Jurkat, Clone E6-1 (cell line): ENCODE measurements at places on chromosomes 7 and 10.

- DNase-seq = no peak
Observed at GRCh38 chr7:30863706-30864035, 48.0 kb upstream of the AQP1 start.

GRCh38 chr10:123669886-123670285 is 3.7 kb downstream of the GPR26 start:
- no peak for DNase-seq

GRCh38 chr7:120994512-120995410 is 6.2 kb downstream of the CPED1 start:
- DNase-seq = no peak

DNA sequence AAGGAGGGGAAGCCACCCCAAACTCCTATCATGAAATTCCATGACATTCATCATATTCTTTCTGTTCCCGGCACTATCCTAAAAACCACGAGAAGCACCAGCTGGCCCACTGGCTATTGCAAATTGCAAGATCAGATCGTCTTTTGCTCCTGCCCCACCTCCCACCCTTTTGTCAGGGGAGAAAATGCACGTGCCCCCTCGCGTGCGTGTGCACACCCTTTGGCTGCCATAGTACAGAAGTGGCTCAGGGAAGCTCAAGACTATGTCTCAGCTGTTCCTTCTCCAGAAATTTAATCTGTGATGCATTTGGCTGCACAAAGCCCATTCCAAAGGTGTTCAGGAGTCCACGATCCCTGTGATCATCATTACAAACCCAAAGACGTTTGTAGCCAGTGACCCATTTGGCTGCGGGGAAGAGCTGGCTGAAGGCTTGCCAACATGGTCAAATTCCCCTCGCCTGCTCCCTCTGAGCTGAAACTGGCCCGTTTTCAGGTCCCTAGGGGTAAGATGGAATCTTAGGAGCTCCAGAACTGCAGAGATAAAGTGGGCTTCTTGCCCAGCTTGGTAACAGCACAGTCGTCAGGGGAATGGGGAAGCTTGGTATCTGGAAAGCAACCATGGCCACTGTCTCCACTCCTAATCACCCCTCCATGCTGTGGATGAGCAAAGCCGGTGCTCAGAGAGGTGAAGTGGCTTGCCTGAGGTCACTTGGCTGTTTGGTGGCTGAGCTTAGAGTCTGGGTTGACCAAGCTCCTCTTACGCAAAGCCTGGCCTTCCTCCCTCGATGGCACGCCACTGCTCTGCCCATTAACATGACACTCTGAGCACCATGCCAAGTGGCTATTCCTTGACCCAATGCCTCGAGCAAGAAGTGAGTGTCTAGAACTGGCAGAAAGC is 155.4 kb downstream of the NEURL1 start:
- no peak for DNase-seq

- DNase-seq = no peak
Observed at GRCh38 chr10:1451362-1451888, 285.9 kb downstream of the ADARB2 start.

- no peak for DNase-seq
Observed at GRCh38 chr10:128058106-128058749, 68.0 kb downstream of the MKI67 start.

GRCh38 chr7:150739033-150739432 is 1.8 kb downstream of the GIMAP5 start:
- DNase-seq = no peak

- no peak for DNase-seq
Observed at GRCh38 chr7:12570534-12571461, at the start of gene SCIN. Gene SCIN, plus strand, starts transcription at chr7:12570720. Its CDS starts 67 bp downstream, at chr7:12570787.

- no peak for DNase-seq
Observed at GRCh38 chr7:112437072-112437471, 13.2 kb upstream of the IFRD1 start.

- no peak for DNase-seq
Observed at GRCh38 chr7:47441796-47442604, 139.9 kb downstream of the TNS3 start.

DNA sequence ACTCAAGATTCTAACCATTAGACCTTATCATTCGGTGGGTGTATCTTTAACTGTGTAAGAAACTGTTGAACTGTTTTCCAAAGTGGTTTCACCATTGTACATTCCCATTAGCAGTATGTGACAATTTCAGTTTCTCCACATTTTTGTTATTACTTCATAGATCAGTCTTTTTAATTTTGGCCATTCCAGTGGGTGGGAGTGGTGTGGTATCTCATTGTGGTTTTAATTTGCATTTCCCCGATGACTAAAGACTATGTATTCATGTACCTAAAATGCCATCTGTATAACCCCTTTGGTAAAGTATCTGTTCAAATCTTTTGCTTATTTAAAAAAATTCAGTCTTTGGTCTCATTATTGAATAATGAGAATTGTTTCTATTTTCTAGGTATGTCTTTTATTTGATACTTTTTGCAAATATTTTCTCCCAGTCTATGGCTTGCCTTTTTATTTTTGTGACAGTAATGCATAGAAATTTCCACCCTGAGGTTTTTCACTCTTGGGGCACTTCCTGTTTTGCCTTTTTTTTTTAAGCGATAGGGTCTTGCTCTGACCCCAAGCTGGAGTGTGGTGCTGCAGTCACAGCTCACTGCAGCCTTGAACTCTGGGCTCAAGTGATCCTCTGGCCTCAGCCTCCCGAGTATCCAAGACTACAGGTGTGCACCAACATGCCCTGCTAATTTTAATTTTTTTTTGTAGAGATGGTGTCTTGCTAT is 141.1 kb upstream of the ITGB1 start:
- no peak for DNase-seq

GRCh38 chr10:50310560-50311174 is 59.4 kb upstream of the ASAH2 start:
- DNase-seq = peak; percentile 33

- no peak for DNase-seq
Observed at GRCh38 chr10:131609176-131609575, 291.6 kb upstream of the PPP2R2D start.

DNA sequence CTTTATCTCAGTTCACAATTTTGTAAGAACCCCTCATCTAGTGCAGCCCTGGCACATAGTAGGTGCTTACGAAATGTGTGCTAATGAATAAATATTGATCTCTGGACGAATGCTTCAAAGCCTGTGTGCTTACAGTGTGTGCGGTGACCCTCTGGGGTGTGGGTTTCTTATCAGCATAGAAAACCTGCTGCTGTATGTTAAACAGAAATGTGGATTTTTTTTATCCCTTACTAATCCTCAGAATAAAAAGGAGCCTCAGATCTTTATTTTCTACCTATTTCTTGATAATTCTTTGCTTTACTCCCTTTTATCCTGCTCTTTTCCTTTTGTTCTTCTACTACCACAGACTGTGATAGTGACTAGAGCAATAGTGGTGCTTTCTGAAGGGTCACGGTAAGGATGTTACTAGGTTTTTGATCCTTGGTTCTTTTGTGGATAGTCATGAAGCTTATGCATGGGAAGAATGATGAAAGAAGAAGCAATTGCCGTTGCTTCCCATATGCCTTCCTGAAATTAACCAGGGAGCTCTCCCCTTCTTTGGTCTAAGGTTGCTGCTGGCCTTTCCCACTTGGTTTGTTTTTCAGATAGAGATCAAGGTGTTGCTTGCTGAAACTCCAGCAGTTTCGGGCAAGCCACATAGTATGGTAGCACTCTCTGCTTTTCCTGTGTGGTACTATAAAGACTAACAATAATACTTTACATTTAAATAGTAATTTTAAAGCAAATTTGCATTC is 44.7 kb downstream of the SPAG6 start:
- no peak for DNase-seq

- DNase-seq = peak; percentile 96
Observed at GRCh38 chr7:130961128-130961601, 227.2 kb upstream of the KLF14 start.

- DNase-seq = no peak
Observed at GRCh38 chr10:93599335-93599734, 1.7 kb downstream of the RBP4 start.

DNA sequence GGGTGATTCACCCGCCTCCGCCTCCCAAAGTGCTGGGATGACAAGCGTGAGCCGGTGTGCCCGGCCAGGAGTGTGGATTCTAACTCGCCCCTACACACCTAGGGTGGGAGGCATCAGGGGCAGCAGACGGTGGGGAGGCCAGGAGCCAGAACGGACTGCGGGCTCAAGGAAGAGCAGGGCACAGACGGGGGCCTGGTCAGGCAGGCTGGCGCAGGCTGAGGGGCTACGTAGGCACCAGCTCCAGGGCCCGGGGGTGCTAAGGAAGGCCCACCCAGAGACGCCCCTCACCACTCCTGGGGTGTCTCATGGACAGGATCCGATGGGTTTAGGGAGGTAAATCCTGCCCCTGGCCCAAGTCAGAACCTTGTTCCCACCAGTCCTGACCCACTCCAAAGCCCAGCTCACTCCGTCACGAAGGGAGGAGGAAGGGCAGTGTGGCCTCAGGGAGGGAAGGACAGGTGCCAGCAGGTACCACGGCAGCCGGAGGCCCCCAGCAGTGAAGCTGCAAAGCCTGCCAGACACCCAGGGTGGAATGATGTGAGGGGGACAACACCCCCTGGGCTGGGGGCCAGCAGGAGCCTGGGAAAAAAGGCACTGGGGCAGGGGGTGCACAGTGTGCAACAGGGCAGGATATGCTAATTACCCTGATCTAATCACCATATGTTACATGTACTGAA is 251.4 kb downstream of the MAD1L1 start:
- no peak for DNase-seq

DNA sequence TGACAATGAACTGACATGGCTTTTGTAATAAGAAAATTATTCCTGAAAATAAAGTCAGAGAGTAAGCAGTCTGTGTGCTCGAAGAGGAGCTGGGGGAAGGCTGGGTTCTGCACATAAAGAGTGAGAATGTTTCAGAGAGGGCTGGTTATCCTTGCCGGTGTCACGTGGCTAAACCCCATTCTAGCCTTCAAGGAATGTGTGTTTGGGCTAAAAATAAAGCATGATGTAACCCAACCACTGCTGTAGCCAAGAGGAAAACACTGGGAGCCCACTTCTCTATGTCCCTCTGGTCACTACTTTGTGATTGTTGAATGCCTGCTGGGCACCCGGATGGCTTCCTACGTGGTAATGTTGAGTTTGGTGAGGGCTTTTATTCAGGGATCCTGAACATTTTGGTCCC is 23.5 kb downstream of the WDFY4 start:
- DNase-seq = no peak

DNA sequence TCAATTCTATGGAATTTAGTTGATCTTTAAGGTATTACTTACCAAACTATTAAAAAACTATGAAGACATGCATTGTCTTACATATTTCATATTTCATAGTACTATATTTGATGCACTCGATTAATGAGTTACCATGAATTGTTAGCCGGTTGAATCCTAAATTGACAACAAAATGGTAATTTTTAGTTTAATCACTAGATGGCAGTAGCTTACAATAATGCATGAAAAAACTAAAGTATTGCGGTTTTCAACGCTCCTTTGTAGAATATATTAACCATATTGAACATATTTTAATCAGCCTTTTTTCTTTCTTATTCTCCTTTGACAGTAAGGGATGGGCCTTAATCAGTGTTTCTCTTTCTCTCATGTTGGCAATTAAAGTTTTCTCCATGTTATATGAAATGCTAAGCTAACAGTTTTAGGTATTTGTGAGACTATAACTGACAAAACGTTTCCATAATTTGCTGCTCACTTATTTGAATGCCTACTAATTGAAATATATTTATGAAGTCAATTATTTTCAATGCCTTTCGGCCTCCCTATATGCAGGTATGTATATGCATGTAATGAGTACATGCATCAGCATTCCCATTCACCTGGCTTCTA is 48.5 kb upstream of the ARL4A start:
- peak; percentile 33 for DNase-seq

- DNase-seq = no peak
Observed at GRCh38 chr10:130560116-130560515, 423.9 kb downstream of the GLRX3 start.

DNA sequence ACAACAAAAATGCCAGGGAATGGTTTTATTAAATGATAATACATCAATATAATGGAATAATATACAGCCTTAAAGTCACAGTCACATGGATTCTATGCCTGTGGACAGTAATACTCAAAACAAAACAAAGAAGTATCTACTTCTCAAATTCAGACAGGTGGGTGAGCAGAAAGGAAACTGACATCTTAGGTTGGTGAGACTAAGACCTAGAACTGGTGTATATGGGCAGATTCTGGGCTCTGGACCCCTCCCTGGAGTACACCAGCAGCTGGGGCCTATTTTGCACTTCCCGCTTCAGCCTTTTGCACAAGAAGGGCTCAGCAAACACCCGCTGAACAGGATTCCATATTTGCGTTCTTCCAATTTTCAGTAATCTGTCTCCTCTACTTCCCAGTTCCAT is 5.4 kb upstream of the FIS1 start:
- DNase-seq = no peak

DNA sequence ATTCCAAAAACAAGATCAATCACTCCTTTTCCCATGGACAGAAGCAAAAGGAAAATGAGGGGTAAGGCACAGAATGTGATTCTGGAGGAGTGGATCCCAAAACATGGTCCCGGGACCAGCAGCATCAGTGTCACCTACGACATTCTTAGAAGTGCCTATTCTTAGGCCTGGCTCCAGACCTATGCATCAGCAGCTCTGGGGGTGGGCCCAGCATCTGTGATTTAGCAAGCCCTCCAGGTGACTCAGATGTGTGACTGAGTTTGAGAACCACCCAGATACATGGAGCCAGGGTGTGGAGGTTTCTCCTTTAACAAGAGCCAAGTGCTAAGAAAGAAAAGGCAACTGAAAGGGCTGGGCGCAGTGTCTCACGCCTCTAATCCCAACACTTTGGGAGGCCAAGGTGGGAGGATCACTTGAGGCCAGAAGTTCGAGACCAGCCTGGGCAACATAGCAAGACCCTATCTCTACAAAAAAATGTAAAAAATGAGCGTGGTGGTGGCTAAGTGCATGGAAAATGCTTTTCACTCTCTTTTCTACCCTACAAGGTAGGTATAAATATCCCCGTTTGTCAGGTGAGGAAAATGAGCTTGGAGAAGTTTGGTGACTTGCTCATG is 17.1 kb upstream of the ARPC1A start:
- DNase-seq = no peak

GRCh38 chr7:69619635-69620034 is 21.4 kb downstream of the AUTS2 start:
- no peak for DNase-seq

DNA sequence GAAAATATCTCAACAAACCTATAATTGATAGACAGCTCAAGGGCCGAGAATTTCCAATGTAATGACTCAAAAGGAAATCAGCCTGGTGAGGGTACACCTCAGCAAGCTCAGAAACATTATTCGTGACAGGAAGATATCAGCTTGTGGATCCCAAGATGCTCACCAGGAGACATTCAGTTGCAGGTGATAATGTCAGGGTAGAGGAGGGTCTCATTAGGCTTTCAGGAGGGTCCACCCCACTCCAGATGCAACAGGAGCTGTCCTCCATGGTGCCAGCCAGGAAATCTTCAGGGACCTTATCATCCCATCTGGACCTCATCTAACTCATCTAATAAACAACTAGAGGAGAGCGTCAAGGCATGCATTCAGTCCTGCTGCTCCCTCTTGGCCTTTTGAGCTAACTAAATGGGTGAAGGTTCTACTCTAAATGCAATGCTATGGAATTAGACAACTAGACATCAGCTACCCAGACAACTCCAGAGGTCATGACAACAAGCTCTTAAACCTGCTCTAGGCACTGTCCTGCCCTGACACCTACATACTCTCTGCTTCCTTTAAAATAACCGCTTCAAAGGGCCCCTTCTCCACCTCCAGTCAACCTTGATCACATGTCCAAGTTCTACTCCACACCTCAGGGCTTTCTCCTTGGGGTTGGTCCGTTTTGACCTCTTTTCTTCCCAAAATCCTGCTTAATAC is 4.3 kb upstream of the GIMAP5 start:
- no peak for DNase-seq
